Activated T-helper 2 cell treated with anti-CD3 and anti-CD28 coated beads, Interferon-gamma antibody, Interleukin-2, Interleukin-4, amounts not matched to agents 10 μg/mL and 5 μg/mL and 100 μg/mL, durations not matched to agents 14 hours and 24 hours and 36 hours (primary cell): ENCODE measurements at places on chromosomes 5 and 9. TPM values are rescaled to one million over a fixed set of nuclear protein-coding genes. Genes with fewer than 3 reads are reported as not detected.

DNA sequence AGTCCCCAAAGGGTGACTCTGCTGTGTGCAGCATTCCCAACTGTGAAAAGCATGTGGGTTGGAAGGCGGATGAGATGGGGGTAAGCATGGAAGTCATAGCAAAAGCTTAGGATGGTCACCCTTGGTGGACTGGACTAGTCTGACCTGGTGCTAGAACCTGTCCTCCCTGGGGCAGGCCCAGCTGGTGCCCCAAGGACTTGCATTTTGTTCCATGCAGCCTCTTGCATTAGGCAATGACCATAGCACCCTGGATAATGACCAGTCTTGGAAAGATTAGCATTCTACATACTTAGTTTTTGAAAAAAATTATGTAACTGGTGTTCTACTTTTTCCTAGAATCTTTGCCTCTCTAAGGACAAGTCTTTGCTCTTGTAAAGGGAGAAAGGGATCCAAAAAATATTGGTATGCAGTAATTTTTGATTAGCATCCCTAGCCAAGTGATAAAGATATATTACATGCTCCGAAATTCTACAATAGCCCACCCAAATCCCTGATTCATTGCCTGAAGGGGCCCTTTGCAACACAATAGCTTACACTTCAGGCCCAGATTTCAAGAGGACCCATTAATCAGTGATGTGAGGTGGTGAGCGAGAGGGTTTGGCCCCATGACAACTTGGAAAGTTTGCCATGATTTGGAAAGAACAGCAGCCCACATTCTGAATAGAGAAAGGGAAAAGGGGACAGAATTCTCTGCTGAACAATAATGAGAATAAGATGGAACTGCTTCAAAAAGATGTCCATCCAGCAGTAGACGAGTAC, 93.3 kb upstream of the CD180 start:
- DNase-seq: no peak
- no peak overlapping the region for H3K27ac ChIP-seq
- H3K36me3 ChIP-seq: no peaks in the 10 kb centered on the region
- H3K27me3 ChIP-seq: peaks cover 3% of the 10 kb centered on the region

DNA sequence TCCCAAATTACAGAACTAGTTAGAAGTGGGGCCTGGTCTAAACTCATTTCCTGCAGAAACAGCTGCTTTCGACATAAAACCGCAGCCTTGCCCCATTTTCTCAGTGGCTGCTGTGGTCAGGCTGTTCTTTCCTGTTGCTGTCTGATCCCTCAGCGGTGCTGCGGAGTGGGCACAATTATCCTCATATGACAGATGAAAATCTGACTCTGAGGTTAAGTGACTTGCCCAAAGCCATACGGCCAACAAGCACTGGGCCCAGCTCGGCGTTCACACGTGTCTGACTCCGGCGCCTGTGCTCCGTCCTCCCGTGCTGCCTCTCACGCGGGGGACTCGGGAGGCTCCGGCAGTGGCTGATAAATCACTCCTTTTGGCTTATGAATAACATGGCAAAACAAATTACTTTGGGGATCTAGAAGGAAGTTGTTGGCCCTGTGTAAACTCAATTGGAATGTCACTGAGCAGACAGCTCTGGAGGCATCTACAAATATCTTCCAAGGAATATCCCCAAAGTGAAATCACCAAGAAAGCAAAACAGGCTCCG, 142.6 kb upstream of the LMX1B start:
- peak overlapping the region; percentile 41 for H3K4me3 ChIP-seq
- H3K4me1 ChIP-seq: peaks cover 44% of the 10 kb centered on the region
- peak; percentile 81 for DNase-seq
- peak overlapping the region; percentile 51 for H3K27ac ChIP-seq
- peaks cover 3% of the 10 kb centered on the region for H3K36me3 ChIP-seq

GRCh38 chr9:68678430-68678829, 26.6 kb upstream of the PIP5K1B start:
- no peak for DNase-seq
- no peaks in the 10 kb centered on the region for H3K36me3 ChIP-seq
- no peak overlapping the region for H3K4me3 ChIP-seq
- peaks cover 12% of the 10 kb centered on the region for H3K4me1 ChIP-seq
- H3K27ac ChIP-seq: no peak overlapping the region

GRCh38 chr5:60843936-60844905, at the start of gene ELOVL7:
Gene ELOVL7, minus strand, starts transcription at chr5:60844269. Its CDS starts 56,872 bp downstream, at chr5:60787397.
- DNase-seq: peak; percentile 38
- H3K36me3 ChIP-seq: no peaks in the 10 kb centered on the region
- H3K27me3 ChIP-seq: peaks cover 50% of the 10 kb centered on the region
- peaks cover 12% of the 10 kb centered on the region for H3K4me1 ChIP-seq
- no peak within 1 kb of the TSS for H3K27ac ChIP-seq

FAM200C gene
- total RNA-seq: 1.3 and 1.4 TPM in 2 replicates

SPATA9 gene
- not detected in 2 replicates for total RNA-seq

GRCh38 chr9:96885424-96885823, 31.1 kb upstream of the ZNF782 start:
- peaks cover 18% of the 10 kb centered on the region for H3K36me3 ChIP-seq
- H3K4me1 ChIP-seq: peaks cover 7% of the 10 kb centered on the region
- DNase-seq: no peak
- no peak overlapping the region for H3K27ac ChIP-seq
- peaks cover 2% of the 10 kb centered on the region for H3K27me3 ChIP-seq
- no peak overlapping the region for H3K4me3 ChIP-seq

ARL14EPL gene
- total RNA-seq: not detected in 2 replicates

RGP1 gene
- 17.0 and 17.1 TPM in 2 replicates for total RNA-seq

DNA sequence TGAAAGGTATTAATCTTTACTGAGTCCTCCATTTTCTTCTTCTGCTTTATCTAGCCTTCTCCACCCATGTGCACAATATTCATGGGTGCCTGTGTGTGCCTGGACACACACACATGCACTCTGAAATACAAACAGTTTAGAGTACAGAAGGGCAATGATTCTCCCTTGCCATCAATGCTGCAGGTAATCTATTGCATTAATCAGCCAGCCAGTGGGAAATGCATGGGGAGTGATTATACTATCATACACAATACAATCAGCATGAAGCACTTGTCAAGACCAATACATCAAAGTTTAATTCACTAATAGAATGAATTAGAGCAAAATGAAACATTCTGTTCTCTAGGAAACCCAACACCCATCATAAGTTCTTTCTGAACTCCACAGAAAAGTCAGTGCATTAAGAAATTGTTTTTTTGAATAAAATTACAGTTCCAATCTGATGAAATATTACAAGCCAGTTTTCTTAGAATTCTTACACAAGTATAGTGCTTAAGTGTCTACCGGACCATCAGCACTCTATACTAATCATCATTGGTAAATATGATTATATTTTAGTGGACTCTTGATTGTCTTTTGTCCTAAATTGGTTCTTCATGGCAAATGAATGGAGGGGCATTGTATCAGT, 172.2 kb downstream of the ZSWIM6 start:
- no peak for DNase-seq
- H3K4me3 ChIP-seq: no peak overlapping the region
- no peaks in the 10 kb centered on the region for H3K4me1 ChIP-seq
- H3K27me3 ChIP-seq: no peaks in the 10 kb centered on the region
- H3K36me3 ChIP-seq: no peaks in the 10 kb centered on the region

ARID3C gene
- total RNA-seq: 0.14 and 0.21 TPM in 2 replicates

- DNase-seq: no peak
- peaks cover 14% of the 10 kb centered on the region for H3K4me1 ChIP-seq
- peaks cover 91% of the 10 kb centered on the region for H3K36me3 ChIP-seq
- H3K27ac ChIP-seq: no peak overlapping the region
- no peaks in the 10 kb centered on the region for H3K27me3 ChIP-seq
- H3K4me3 ChIP-seq: no peak overlapping the region
Observed at GRCh38 chr5:151048526-151048925, 28.1 kb downstream of the GPX3 start.

GRCh38 chr5:58628626-58629025, 45.8 kb downstream of the RAB3C start:
- DNase-seq: no peak
- no peaks in the 10 kb centered on the region for H3K36me3 ChIP-seq
- H3K4me3 ChIP-seq: no peak overlapping the region
- no peaks in the 10 kb centered on the region for H3K27me3 ChIP-seq
- H3K4me1 ChIP-seq: no peaks in the 10 kb centered on the region

DNA sequence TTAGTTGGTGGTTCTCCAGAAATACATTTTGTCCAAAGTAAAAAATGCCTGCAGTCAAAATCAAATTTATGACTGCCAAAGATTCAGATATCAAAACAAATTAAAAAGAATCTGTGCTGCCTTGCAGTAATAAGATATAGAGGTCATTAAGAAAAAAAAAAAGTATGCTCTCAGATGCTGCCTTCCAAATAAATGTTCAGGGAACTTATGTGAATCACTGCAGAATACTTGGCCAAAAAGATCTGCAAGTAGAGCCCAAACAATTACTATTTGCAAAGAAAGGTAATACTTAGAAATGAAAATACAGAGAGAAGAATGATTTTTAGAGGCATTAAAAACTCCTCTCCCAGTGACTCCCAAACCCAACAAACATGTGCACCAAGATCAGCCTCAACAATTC, 52.4 kb downstream of the MRPS27 start:
- no peaks in the 10 kb centered on the region for H3K27me3 ChIP-seq
- no peak overlapping the region for H3K4me3 ChIP-seq
- DNase-seq: no peak
- peaks cover 8% of the 10 kb centered on the region for H3K36me3 ChIP-seq
- peaks cover 2% of the 10 kb centered on the region for H3K4me1 ChIP-seq
- no peak overlapping the region for H3K27ac ChIP-seq

C9 gene
- total RNA-seq: not detected in 2 replicates

SPINK6 gene
- not detected in 2 replicates for total RNA-seq

MLANA gene
- total RNA-seq: not detected in 2 replicates

GRCh38 chr9:9855177-9856078, 757.4 kb downstream of the PTPRD start:
- no peaks in the 10 kb centered on the region for H3K27me3 ChIP-seq
- H3K4me3 ChIP-seq: no peak overlapping the region
- H3K36me3 ChIP-seq: no peaks in the 10 kb centered on the region
- H3K4me1 ChIP-seq: no peaks in the 10 kb centered on the region

- H3K27ac ChIP-seq: no peak overlapping the region
- no peaks in the 10 kb centered on the region for H3K36me3 ChIP-seq
- no peak overlapping the region for H3K4me3 ChIP-seq
Observed at GRCh38 chr5:96835791-96836191, 28.0 kb upstream of the ERAP1 start.

GRCh38 chr5:176166427-176166826, 71.8 kb upstream of the SIMC1 start:
- H3K27me3 ChIP-seq: peaks cover 50% of the 10 kb centered on the region
- no peaks in the 10 kb centered on the region for H3K4me1 ChIP-seq
- H3K4me3 ChIP-seq: no peak overlapping the region
- no peak for DNase-seq
- no peaks in the 10 kb centered on the region for H3K36me3 ChIP-seq
- no peak overlapping the region for H3K27ac ChIP-seq

PLEKHG4B gene
- total RNA-seq: not detected in 2 replicates

DNA sequence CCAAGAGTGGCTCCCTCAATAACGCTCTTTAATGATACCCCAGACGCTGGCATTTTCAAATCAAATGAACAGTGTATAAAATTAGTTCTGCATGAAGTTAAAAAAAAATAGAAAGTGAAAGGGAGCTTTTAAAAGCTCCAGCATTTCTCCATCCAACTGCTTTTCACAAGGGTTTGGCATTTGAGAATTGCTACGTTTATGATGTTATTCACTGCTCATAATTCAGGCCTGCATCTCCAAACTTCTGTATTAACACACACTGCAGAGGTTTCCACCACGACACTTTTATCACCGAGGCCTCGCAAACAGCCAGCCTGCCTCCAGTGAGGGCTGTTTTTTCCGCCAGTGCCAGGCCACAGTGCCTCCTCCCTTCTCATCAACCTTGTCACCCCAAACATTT, 205.5 kb upstream of the EFNA5 start:
- H3K4me3 ChIP-seq: no peak overlapping the region
- no peaks in the 10 kb centered on the region for H3K27me3 ChIP-seq
- no peak overlapping the region for H3K27ac ChIP-seq
- no peak for DNase-seq

- H3K27ac ChIP-seq: no peak overlapping the region
- no peaks in the 10 kb centered on the region for H3K36me3 ChIP-seq
Observed at GRCh38 chr5:179194201-179194910, 134.2 kb downstream of the ZNF354C start.
